ENCODE measurements at places on chromosomes 6 and 20.
A peak's percentile ranks its signal among the peaks of the same experiment; 100 is the strongest.

- peak; percentile 61 for DNase-seq
These were observed 28.6 kb downstream of the RALY start for GRCh38 chr20:34022151-34022838.

- no peak for DNase-seq
These were observed 12.2 kb downstream of the MMP24 start for GRCh38 chr20:35238735-35239134.

DNA sequence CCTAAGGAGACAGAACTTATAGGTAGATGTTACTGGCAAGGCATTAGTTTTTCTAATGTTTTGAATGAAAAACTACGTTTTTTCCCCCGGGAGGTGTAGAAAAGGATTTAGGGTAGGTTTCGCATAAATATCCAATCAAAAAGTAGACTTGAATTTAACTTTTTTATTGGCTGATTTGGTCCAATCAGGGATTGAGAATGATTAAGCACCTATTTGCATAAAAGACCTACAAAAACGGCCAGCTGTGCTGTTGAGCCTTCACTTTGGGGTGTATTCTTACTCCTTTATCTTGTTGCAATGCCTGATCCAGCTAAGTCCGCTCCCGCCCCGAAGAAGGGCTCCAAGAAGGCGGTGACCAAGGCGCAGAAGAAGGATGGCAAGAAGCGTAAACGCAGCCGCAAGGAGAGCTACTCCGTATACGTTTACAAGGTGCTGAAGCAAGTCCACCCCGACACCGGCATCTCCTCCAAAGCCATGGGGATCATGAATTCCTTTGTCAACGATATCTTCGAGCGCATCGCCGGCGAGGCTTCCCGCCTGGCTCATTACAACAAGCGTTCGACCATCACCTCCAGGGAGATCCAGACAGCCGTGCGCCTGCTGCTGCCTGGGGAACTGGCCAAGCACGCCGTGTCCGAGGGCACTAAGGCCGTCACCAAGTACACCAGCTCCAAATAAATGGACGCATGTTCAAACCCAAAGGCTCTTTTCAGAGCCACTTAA is 113.5 kb upstream of the BTN3A2 start:
- DNase-seq, result peak; percentile 78

DNA sequence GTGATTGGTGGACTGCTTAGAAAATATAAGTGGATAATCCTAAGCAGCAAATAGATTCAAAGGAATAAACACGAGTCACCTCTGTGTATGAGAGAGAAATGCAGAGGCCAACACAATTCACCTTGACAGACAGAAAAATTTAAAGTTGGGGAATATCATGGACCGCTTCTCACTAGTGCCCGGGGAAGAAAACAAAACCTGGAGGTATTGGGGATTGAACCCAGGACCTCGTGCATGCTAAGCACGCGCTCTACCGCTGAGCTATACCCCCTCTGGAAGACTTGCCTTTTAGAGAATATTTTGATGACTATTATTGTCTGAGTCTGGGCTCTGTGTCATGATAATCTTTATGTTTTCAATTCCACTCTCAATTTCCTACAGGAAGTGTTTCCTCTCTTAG is 111.9 kb downstream of the TRIM27 start:
- no peak for DNase-seq

DNA sequence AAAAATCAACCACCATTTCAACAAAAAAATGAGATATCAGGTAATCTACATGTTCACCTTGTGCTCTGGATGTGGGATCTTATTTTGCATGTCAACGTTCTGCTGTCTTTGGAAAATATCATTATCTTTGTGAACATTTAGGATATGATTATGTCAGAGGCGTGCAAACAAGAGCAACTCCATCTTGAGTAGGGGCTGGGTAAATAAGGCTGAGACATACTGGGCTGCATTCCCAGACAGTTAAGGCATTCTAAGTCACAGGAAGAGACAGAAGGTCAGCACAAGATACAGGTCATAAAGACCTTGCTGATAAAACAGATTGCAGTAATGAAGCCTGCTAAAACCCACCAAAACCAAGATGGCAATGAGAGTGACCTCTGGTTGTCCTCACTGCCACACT is 28.8 kb upstream of the ZBTB24 start:
- DNase-seq, result no peak

- no peak for DNase-seq
These were observed 45.5 kb upstream of the ENTPD6 start for GRCh38 chr20:25150016-25150415.

- DNase-seq, result no peak
These were observed 4.7 kb downstream of the ADRM1 start for GRCh38 chr20:62307226-62308101.

DNA sequence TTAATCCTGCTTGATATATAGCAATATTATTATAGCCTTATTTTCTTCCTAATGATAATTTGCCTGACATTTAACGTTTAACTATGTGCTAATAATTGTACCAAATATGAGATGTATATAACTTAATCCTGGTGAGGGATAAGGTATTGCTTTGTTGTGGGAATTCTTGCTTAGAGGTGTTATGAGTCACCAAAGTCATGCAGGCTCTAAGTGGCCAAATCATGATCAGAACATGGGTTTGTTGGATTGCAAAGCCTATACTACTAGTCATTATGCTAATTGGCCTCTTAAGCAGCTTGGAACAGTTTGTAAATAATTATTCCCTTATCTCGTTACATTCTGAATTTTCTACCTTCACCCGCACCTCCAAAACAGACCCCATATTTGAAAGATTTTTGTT is 21.9 kb upstream of the C6orf141 start:
- DNase-seq, result no peak

DNA sequence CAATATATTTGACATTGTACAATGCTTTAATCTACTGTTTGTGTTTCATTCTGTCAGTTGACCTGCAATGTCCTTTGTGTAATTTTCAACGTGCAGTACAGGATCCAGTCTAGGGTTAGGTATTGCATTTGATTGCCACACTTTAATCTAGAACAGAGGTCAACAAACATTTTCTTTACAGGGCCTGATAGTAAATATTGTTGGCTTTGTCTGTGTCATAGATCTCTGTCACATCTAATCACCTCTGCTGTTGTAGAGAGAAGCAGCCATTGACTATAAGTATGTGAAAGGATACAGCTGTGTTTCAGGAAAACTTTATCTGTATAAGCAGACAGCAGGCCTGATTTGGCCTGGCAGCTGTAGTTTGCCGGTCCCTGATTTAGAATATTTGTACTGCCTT is 39.3 kb downstream of the ATRN start:
- DNase-seq, result no peak

GRCh38 chr6:35177596-35177995 is 36.2 kb upstream of the SCUBE3 start:
- no peak for DNase-seq

GRCh38 chr20:21182832-21183563 is 57.1 kb downstream of the KIZ start:
- peak; percentile 78 for DNase-seq

DNA sequence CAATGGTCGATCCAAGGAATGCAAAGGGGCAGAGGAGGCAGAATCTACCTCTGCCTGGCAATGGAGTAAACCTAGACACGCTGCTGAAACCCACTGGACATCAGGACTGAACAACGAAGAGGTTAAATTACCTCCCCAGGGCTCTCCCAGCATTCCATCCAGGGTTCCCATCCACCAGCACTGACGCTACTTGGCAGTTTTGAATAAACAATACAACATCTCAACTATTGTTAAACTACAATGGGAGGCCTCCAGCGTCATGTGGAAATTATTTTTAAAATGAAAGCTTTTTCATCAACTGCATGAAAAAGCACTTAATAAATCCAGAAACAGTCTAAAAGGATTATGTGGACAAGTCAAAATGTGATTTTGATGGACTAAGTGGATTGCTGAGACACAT is 96.8 kb upstream of the NHSL1 start:
- no peak for DNase-seq

GRCh38 chr6:44820759-44821158 is 433.3 kb downstream of the CDC5L start:
- no peak for DNase-seq

- DNase-seq, result no peak
These were observed 20.4 kb downstream of the MAN1A1 start for GRCh38 chr6:119328892-119329793.

GRCh38 chr20:47713878-47714450 is 71.3 kb downstream of the SULF2 start:
- DNase-seq, result no peak

DNA sequence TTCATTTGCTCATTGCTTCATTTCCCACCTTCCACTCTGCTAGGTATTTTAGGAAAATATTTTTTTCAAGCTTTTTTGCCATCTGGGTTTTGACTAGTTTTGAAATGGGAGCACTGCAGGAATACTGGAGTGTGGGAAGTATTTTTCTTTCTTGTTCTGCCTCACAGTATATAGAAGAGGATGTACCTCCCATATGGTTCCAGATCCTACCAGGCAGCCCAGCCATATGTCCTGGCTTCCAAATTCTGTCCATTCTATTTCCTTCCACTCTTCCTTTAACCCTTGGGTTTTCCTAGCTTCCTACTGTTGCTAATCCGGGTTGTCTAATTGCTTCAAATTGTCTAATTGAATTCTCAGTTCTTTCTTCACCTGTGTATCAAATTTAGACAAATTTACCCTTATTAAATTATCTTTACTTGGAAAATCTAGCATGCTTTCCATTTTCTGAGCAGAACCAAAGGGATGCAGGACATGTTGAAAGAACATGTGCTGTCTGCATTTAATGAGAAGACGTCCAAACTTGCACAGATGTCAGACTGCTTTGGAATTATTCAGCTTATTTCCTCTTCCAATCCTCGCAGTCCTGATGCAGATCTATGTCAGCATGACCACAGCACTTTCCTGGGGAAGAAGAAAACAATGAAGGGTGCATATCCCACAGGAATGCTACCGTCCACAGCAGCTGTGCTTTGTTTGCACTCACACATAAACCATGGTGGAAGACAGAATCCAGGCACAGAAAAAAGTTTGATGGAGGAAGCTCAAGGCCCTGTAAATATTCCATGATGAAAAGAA is 1273.9 kb upstream of the MAP3K7 start:
- DNase-seq, result no peak

- no peak for DNase-seq
These were observed 114.8 kb downstream of the LRFN2 start for GRCh38 chr6:40472353-40472752.

DNA sequence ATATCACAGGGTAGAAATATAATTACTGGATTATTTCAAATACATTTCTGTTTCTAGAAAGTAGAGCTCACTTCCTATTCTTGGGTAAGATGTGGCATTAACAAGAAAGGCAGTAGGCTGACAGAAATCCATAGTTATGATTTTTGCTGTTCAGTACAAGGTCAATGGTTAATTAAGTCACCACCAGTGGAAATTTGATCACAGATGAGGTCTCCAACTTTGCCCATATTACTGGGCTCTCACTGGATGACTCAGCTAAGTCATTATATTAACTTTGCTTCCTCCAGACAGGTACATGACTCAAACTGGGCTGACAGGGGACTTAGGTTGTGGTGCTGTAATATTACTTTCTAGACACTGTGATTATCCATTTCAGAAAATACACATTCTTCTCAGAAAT is 212.4 kb downstream of the GRIK2 start:
- no peak for DNase-seq

- DNase-seq, result no peak
These were observed 21.5 kb upstream of the GTSF1L start for GRCh38 chr20:43748274-43748673.

GRCh38 chr6:15244620-15245360 is 1.1 kb upstream of the JARID2 start:
- DNase-seq, result peak; percentile 51

DNA sequence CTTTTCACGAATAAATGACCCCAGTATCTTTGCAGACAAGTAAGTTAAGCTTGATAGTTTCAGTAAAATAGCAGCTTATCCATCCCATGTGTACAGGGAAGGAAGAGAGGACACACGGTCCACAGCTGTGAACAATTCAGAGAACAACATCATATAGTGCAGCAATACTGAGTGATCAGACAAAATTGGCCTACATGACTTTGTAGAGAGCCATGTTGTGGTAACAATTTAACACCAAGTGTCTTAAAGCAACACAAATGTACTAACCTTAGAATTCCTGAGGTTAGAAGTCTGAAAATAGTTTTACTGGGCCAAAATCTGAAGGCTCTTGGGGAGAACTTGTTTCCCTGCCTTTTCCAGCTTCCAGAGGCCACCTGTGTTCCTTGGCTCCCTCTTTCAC is 12.5 kb downstream of the FAM184A start:
- DNase-seq, result no peak

DNA sequence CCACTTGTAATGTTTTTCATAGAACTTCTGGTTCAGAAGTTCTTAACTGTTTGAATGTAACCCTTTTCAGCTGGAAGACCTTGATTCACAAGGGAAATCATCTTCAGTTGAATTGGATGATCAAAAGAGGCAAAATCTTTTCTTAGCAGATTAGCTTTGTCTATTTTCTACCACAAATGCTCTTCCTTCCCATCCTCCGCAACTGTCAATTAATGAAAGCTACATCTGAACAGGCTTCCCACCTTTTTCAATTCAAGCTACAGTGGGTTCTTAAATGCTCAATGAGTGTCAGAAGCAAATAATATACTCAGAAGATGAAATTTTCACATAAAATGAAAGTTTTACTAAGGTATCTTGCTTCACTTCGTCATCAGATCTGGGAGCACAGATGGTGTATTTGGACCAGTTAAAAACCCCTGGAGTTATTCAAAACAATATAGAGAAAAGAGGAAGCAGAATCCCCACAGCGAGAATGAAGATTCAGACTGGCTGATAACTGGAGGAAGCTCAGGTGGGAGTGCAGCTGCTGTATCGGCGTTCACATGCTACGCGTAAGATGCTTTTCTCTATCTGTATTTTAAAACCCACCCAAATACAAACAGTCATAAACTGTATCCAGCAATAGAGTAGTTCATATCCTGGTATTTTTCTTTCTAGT is 19.4 kb downstream of the QRSL1 start:
- DNase-seq, result no peak

- peak; percentile 100 for DNase-seq
These were observed at the start of gene TAF4 for GRCh38 chr20:62065674-62066338. Gene TAF4, minus strand, starts transcription at chr20:62065881. Its CDS starts 71 bp downstream, at chr20:62065810.

DNA sequence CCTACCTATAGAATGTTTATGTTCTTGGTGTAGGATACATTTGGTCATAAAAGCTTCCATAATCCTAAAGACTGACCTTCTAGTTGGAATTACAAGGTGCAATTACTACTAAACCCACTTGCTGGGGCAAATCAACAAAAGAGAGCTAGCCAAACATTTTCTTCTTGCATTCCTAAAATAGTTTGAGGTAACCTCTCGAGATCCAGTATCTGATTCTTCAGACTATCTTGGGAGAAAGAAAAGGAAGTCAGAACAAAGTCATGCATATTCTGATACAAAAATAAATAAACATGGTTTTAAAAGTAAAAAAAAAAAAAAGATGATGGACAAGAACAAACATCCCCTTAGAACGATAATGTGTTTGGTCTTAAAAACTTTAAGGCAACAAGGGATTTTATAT is 294.2 kb upstream of the RSPO3 start:
- peak; percentile 3 for DNase-seq

DNA sequence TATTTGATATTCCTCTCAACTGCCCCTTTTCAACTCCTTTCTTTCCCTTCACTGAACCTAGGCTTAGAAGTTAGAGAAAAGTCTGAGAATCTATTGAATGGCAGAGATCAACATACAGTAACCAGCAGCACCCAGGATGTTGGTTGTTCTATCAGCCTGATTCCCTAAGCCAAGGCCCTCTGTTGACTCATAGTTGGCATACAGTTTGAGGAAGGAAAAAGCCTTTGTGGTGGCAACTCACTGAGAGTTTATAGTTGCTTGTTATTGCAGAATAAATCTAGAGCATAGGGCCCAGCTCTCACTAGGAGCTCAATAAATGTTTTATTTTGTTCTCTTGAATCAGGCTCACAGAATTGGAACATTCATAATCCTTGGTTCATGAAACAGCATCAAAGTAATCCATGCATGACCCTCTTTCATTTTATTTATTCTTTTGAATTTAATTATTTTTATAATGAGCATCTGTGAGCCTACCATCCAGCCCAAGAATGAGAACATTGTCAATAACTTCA is 119.1 kb upstream of the ADGRF1 start:
- DNase-seq, result no peak
